ENCODE measurements at places on chromosomes 6 and 20.

DNA sequence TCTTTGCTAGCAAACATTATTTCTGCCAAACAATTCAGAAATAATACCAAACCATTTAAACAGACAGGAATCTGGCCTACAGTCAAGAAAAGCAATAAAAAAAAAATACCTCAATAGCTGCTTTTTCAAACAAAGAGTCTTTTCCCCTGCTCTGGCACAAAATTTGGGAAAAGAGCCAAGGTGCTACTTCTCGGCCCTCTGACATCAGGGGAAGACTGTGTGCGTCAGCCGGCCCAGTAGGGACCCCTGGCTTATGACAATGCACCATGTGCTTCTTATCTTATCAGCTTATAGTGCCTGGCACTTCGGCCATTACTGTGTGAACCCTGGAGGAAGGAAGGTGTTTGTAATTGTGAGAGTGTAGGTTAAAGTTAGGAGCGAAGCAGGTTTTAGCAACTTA is 89.4 kb downstream of the PDE10A start:
- DNase-seq = no peak

DNA sequence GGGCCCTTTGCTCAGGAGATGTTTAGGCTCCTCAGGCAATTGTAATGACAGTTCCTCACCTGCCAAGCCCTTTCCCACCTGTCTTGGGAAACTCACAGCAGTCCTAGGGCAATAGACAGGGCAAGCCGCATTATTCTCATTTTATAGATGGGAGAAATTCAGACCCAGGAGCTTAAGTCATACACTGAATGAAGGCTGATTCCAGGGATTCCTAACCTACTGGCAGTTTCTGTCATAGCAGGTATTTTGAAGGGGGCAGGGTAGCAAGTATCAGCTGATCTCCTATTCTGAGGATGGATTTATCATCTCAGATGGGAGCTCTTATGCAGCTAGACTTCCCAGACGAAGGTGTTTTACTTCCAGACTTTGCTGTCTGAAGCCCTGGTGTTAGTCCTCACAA is 61.4 kb upstream of the MYL9 start:
- DNase-seq = no peak

DNA sequence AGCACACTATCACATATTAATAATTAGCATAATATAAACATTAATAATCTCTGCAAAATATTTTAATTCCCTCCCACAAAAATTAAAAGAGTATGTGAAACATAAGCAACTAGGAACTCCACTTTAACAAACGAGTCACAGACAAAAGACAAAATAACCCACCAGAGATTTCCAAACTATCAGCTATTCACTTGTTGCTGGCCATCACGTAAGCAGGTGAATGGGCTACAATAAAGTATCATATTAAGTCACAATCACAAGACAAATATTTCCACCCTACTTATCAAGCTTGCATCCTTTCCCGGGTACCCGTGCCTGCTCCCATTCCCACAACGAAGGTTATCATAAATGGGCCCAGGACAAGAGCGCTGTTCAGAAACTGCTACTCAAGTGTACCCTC is 2.5 kb downstream of the HDAC2 start:
- no peak for DNase-seq

- no peak for DNase-seq
These were observed 195.2 kb upstream of the POU3F2 start for GRCh38 chr6:98639089-98639635.

- no peak for DNase-seq
These were observed 42.8 kb upstream of the HFE start for GRCh38 chr6:26044140-26045064.

GRCh38 chr6:64000818-64001491 is 365.4 kb downstream of the PHF3 start:
- no peak for DNase-seq

- no peak for DNase-seq
These were observed 21.7 kb upstream of the FAM217A start for GRCh38 chr6:4100655-4101054.

All from HFF-Myc (cell line).